SW480 (cell line): ENCODE measurements at places on chromosomes 7 and 10.

DNA sequence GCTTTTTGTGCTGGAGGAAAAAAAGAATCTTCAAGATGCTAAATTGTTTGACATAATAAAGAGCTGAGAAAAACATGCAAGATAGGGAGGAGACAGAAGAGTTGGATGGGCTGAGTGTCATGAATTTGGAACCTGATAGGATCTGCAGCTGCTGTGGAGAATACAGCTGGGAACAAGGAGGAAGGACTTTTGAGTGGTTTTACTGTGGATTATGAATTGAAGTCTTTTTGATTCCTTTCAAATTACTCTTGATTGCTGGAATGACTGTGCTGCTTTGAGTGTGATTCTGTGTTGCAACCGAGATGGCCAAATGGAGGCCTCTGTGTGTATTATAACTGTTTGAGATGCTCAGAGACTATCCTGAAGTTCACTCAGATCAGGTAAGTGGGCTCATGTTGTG lies 4.0 kb downstream of the EFCAB10 start:
- DNase-seq: no peak

DNA sequence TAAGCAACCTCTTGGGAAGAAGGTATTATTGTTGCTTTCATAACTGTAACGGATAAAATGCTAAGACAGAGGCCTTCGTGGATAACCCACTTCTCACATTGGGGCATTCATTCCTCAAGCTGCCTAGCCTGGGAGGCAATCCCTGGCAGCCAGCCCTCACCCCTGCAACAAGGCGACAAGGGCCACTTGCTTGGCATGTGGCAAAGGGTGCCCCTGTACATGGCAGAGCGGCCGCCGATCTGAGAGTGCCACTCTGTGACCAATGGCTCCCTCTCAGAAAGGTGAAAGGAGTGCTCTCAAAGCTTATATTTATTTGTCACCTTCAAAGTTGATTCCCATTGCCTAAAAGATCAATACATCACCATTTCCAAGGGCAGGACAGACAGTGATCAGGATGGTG lies 31.9 kb downstream of the EBF3 start:
- no peak for DNase-seq

DNA sequence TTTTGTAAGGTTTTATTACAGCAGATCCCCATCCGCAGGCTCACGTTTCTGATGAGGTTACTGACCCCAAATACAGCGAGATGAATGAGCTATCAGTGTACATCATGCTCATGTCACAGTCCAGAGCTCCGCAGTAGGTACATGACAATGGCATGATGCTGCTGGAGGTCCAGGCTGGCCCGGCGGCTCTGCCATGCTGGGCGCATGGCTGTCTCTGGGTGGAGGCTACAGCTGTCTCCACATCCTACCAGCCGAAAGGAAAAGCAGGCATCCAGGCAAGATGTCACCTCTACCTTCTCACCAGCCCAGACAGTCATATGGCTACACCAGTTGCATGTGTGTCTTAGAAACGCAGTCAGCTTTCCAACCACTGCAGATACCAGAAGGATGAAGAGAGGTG lies 90.9 kb upstream of the RNF32 start:
- no peak for DNase-seq

DNA sequence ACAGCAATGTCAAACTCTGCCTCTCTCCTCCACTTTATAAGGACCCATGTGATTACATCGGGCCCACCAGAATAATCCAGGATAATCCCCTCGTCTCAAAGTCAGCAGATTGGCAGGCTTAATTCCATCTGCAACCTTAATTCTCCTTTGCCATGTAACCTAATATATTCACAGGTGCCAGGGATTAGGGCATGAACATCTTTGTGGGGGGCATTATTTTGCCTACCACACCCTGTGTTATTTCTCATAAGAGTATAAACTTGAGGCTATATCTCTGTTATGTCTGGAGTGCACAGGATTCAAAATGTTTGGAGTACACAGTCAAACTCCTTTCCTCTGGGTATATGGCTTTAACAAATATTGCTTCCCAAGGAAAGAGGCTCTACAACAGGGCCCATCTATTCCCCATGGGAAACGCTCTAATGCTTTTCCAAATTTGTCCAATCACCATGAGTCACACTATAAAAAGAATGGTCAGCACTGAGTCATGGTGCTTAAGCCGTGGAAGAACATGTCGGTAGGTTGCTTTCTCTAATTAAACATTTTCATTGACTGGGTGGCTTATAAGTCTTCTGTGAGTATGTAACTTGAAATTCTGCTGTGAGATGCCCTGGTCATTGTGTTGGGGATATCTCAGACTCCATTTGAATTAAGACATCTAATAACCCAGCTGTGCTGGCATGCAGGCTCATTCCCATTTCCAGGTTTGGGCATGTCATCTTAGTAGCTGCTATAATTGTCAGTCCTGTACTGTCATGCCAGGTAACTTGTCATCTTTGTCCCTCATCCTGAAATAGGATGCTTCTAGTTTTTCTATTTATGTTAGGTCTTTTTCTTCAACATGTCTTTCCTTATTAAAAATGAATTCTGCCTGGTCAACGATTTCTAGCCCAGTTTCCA lies 11.5 kb upstream of the AKR1B10 start:
- DNase-seq: peak; percentile 54

- no peak for DNase-seq
These were observed 10.4 kb upstream of the IL15RA start for GRCh38 chr10:5987747-5988146.
